ENCODE measurements at places on chromosomes 16 and 17.

- no peak for DNase-seq
Observed at GRCh38 chr17:51155416-51155815, 2.1 kb downstream of the NME1 start.

DNA sequence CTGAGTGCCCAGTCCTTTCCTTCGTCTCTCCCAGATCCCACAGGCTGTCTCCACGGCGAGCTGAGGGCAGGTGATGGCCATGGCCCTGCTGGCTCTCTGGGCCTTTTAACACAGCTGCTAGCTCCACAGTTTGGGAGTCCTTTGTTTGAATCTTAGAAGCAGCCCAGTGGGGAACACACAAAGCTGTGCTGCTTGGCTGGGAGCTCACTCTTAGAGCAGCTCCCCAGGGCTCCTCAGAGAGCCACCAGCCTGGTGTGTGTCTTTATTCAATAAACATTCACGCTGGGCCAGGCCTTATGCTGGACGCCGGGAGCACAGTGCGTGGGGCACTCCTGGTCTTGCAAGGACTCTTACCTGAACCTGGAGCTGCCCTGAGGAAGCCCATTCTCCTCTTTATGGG is 29.7 kb downstream of the WNT3 start:
- no peak for DNase-seq

DNA sequence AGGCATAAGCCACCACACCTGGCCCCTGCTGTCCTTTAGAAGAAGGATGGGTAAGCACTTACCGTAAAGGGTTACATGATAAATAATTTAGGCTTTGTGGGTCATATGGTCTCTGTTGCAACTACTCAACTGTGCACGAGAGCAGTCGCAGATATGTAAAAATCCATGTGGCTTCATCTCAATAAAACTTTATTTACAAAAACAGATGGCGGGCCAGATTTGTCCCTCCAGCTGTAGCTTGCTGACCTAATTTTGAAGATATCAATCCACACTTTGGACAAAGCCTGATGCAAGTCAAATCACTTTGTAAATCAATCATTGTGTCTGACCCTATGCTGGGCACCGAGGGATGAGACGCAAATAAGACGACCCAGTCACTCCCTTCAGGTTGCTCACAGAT is 12.1 kb downstream of the TEKT5 start:
- DNase-seq: no peak

DNA sequence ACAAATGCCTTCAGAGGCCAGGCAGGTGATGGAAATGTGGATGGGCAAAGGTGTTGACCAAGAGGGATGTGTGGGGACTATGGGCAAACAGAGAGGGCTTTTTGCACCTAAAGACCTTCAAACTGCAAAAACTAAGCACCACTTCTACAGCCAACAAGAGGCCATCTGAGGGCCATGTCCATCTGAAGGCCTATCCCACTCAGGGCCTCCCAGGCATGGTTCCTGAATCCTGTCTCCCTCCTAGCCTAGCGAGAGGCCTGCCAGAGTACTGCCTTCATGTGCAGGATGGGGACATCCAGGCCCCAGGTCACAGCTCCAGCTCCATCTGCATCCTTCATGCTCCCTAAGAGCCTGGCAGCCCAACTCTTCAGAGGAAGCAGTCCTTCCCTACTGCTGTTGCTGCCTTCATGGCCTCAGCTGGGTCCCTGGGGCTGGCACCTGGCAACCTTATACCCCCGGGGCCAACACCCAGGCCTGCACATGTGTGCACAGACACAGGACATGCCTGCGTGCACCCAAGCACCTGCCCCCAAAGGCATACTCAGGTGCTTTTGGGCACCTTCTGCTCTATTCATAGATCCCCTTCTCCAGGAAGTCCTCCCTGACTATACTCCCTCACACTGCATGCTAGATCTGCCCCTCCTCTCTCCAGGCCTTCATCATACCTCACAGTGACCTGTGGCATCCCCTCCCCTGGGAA is 95.2 kb downstream of the C16orf78 start:
- DNase-seq: no peak

DNA sequence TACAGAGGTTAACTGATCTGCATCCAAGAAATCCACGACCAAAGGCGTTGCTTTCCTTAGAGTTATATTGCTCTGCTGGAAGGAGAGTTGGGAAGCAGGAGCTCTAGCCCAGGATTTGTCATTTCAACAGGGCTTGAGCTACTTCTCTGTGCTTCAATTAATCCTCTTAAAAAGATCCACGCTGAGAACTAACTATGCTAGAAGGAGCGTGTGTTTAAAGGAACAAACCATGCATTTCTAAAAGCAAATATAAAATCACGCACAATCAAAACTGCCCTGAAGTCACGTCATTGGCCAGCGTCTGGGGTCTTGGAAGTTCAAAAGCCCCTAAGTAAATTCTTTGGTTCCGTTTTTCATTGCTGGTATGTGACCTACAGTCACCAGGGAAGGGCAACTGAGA is 1.1 kb downstream of the ARL6IP1 start:
- no peak for DNase-seq

DNA sequence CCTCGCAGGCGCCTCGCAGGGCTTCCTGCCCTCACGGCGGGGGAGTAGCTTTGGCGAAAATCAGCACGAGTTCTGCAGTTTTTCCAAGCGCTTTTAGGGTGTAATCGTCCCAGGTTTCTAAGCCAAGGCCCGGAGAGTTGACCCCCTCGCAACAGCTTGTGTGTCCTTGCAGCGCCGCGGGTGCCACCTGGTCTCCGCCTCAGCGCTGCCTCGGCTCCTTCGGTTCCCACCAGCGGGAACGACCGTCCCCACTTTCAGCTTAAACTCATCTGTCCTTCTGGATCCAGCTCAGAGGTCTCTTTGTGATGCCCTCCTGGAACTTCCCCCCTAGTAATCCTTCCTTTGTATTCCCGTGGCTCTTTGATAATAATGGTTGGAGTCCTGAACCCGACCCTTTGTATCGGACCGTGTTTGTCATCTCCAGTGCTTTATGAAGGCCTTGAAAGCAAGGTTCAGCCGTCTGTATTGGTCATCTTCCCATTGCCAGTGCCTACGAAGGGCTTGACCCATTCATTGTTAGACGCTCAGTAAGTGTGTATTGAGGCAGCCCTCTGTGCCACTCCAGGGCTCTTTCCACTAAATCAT is 858 bp upstream of the SMARCE1 start:
- peak; percentile 4 for DNase-seq

GRCh38 chr17:2146132-2146871 is 91.4 kb downstream of the HIC1 start:
- DNase-seq: no peak
